ENCODE measurements at places on chromosomes 3 and 15. TPM values are rescaled to one million over a fixed set of nuclear protein-coding genes. Genes with fewer than 3 reads are reported as not detected.

Gene DNAH12
- not detected for total RNA-seq

Gene CFAP20DC
- 5.7 TPM for total RNA-seq

Gene MUC4
- total RNA-seq, result not detected

Gene CHRD
- total RNA-seq, result 2.8 TPM

Gene NLGN1
- 35.2 TPM for total RNA-seq

Gene STRA6
- total RNA-seq, result not detected

Gene PGBD4
- total RNA-seq, result 3.0 TPM

Gene ATP8B4
- 1.2 TPM for total RNA-seq

Gene MESP2
- total RNA-seq, result 0.27 TPM

Gene PLAAT1
- 21.1 TPM for total RNA-seq

Gene PEX5L
- 0.21 TPM for total RNA-seq

Gene EFCAB12
- total RNA-seq, result not detected

Gene CCR5
- not detected for total RNA-seq

Gene CCR4
- total RNA-seq, result 0.29 TPM

Gene GOLGA8Q
- 0.13 TPM for total RNA-seq
